Stimulated activated CD8-positive, alpha-beta memory T cell treated with anti-CD3 and anti-CD28 coated beads, Interleukin-12 subunit alpha, Interleukin-12 subunit beta, amount 100 ng/mL, for 1 hour (primary cell): ENCODE measurements at places on chromosomes 6 and 20.

- DNase-seq = no peak
Measured at GRCh38 chr6:116564311-116564710, 7.0 kb upstream of the RWDD1 start.

DNA sequence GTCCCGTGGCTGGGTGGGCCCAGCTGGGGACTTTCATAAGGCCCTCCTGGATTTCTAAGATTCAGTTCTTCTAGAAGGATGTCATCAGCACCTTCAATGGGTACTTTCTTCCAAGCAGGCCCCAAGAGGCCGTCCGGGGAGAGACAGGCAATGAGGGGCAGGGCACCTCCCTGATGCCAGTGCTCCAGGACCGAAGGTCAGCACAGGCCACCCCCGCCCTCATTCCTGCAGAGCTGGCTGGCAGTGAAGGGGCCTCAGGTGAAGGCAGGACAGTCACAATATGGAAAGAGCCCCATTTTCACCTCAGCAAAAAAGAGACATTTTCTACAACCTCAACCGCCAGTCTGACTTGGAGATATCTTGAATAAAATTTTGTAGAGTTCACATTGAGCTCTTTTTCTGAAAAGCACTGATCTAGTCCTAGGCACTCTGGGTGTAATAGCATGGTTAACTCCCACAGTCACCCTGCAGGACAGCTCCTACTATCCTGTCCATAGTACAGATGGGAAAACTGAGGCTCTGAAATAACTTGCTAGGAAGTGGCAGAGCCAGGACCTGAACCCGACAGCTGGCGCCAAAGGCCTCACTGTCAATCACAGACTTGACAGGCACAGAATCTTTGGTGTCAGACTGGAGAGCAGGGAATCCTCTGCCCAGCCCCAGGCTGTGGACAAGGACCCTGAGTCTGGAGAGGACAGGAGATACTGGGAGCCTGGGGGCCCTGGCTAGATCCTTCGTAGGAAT, 50.3 kb downstream of the RRBP1 start:
- DNase-seq = no peak

- no peak for DNase-seq
Measured at GRCh38 chr20:38165089-38165965, at the start of gene TGM2. Gene TGM2, minus strand, starts transcription at chr20:38165270. Its CDS starts 72 bp downstream, at chr20:38165198.

DNA sequence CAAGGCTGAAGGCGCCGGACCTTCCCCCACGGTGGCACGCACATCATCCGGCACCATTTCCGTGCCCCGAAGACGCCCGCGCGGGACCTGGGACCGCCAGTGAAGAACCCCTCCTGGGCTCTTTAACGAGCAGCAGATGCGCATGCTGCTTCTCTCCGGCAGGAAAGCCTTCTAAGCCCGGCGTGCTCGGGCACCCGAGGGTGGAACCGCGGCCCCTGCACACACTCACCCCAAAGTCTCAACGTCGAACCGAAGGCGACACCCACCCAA, 240 bp downstream of the FOXQ1 start:
- no peak for DNase-seq

DNA sequence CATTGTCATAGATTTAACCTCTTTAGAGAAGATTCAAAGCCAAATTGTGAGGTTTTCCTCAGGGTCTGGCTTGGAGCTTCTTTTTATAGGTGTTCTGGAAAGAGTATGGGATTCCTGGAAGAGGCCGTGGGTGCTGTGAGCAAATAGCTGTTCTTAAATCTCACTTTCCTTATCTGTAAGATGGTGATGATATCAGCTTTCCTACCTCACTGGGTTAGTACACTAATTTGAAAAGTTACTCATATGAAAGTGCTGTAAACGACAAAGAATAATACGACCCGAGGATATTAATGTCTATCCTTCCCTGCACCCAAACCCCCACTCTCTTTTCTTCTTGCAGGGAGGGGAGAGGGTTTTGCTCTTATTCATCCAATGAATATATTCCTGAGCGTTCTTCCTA, 116.9 kb upstream of the ENPP5 start:
- DNase-seq = no peak

DNA sequence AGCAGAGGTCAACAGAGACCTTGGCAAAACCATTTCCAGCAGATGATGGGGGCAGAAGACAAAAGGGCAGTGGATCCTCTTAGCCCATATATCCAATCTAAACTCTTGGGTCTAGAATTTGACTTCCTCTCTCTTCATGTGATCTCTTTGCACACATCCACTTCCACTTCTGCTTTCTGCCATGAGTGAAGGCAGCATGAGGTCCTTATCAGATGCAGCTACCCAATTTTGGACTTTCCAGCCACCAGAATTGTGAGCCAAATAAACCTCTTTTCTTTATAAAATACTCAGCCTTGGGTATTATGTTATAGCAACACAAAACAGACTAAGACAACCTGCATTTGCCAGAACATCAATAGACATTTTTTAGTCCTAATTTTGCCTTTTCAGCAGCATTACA, 191.6 kb downstream of the ADAT2 start:
- DNase-seq = no peak

DNA sequence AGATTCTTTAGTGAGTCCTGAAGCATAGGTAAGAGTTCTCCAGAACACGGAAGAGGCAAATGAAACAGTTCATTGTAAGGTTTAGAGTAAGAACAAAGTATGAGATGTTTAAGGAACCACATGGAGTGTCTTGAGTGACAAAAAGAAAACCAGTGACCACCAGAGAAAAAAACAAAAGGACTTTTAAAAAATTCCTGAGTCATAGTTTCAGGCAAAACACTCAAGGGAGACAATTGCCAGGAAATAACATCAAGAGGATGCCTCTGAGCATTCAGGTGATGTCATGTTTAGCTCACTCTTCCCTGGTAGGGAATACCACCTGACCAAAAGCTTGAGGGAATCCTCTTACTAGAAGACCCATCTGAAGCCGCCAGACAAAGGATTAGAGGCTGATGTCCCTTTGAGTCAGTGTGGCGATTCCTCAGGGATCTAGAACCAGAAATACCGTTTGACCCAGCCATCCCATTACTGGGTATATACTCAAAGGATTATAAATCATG, 110.3 kb downstream of the COL19A1 start:
- no peak for DNase-seq
